ENCODE measurements at places on chromosomes 11 and 22. TPM values are rescaled to one million over a fixed set of nuclear protein-coding genes. Genes with fewer than 3 reads are reported as not detected.

The TREH gene
- total RNA-seq = 0.50 TPM

- no peak for DNase-seq
- no peak overlapping the region for H3K4me3 ChIP-seq
- H3K27me3 ChIP-seq = no peaks in the 10 kb centered on the region
- peaks cover 6% of the 10 kb centered on the region for H3K36me3 ChIP-seq
- H3K27ac ChIP-seq = no peak overlapping the region
- H3K4me1 ChIP-seq = no peaks in the 10 kb centered on the region
Measured at GRCh38 chr11:76062733-76063132, 143.6 kb downstream of the WNT11 start.

- no peaks in the 10 kb centered on the region for H3K36me3 ChIP-seq
- DNase-seq = no peak
- no peak overlapping the region for H3K4me3 ChIP-seq
- no peaks in the 10 kb centered on the region for H3K4me1 ChIP-seq
Measured at GRCh38 chr11:86596861-86597586, 75.4 kb downstream of the ME3 start.

GRCh38 chr11:67632982-67633755 lies 3.4 kb upstream of the NUDT8 start:
- H3K4me1 ChIP-seq = peaks cover 45% of the 10 kb centered on the region
- no peak overlapping the region for H3K4me3 ChIP-seq
- H3K27me3 ChIP-seq = no peaks in the 10 kb centered on the region
- no peak for DNase-seq

The MUC5AC gene
- not detected for total RNA-seq

All from liver (tissue), 10 donors.